ENCODE measurements at places on chromosomes 3 and 15.

- DNase-seq: no peak
Measured at GRCh38 chr3:186571644-186572013, 1.1 kb downstream of the DNAJB11 start.

DNA sequence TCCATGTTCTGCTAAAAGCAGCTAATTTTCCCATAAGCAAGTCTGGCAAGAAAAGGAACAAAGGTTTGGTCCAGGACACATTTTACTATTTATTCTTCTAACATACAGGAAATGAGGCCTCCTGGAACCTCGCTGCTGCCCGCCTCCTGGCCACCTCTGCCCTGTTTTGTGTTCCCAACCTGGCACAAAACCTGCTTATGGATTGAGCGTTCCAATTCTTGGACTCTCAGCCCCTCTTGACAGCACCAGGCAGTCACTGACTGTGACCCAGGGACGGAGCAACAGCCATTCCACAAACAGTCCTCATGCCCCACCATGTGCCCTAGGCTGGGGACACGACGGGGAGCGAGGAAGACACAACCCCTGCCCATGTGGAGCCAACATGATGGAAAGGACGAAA, 11.6 kb upstream of the SSUH2 start:
- DNase-seq: no peak

- DNase-seq: no peak
Measured at GRCh38 chr15:65383991-65384390, 6.2 kb upstream of the IGDCC3 start.

DNA sequence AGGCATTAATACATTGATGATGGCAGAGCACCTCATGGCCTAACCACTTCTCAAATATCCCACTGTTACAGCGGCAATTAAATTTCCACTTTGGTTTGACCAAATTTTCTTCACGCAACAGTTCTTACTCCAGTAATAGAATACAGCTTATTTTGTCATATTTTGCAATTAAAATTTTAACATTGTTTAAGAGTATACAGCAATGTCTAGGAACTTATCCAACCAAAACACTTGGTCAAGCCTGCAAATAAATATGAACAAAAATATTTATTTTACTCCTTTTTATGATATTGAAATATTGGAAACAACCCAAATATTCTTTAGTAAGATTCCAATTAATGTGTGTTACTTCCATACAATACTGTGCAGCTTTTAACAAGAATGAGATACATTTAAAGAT, 45.3 kb upstream of the C3orf80 start:
- DNase-seq: no peak

DNA sequence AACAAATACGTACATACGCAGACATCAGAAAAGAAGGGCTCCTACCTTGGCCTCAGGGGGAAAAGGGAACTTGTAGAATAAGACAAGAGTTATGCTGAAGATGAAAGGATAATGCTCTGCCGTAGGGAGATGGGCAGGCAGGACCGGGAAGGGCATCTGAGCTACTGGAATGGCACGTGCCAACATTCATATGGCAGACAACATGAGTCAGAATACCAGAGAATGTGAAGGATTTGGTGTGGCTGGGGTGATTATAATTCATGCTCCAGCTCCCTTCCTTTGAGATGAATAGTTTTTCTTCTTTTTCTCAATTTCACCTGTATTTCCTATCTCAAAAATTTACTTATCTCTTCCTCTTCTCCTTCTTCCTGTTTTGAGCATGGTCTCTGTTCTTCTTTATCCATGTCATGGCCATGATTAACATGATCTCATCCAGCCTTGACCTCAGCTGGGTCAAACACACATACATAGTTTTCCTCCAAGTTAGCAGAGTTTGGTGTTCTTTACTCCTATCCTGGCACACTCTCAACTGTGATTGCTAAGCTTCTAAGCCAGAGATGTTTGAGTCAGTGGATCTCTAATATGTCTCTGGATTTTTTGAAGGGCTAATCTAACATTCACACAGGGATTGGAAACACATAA, 507.0 kb downstream of the FOXP1 start:
- no peak for DNase-seq

- DNase-seq: no peak
Measured at GRCh38 chr3:172592898-172593669, 69.9 kb upstream of the TNFSF10 start.

DNA sequence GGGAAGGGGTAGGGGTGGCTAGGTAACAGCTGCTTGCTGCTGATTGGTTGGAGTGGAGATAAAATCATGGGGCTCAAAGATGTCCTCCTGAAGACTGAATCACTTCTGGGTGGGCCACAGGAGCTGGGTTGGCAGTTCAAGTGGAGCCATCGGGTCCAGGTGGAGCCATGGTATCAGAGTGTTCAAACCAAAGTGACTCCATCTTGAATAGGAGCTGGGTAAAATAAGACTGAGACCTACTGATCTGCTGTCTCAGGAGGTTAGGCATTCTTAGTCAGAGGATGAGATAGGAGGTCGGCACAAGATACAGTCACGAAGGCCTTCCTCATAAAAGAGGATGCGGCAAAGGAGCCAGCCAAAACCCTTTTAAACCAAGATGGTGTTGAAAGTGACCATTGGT, 96.5 kb downstream of the RTP4 start:
- no peak for DNase-seq

GRCh38 chr3:152595975-152596821, 238.7 kb upstream of the P2RY1 start:
- DNase-seq: no peak

GRCh38 chr3:11385891-11386290, 113.7 kb downstream of the ATG7 start:
- no peak for DNase-seq

DNA sequence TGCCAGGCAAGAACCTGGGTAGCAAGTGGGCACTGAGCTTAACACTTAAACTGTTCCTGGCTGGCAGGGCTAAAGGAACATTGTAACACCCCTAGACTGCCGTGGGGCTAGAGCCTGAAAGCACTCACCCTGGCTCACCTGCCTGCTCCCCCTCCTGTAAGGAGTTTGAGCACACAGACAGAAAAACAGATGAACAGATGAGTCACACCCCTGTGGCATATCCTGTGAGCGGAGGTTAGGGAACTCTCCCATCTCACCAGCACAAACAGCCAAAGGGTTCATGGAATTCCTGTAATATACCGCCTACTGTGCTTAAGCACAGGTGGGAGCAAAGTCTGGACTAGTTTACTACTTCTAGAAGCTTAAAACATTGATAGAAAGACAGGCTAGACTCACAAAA, 300.1 kb downstream of the ROBO1 start:
- no peak for DNase-seq

Measured in stimulated activated CD4-positive, alpha-beta T cell treated with anti-CD3 and anti-CD28 coated beads, TNF-alpha, amount 100 ng/mL, for 48 hours (primary cell).